ENCODE measurements at places on chromosomes 4 and X.

- no peak for ATAC-seq
Measured at GRCh38 chr4:1602655-1603412, 81.3 kb downstream of the FAM53A start.

DNA sequence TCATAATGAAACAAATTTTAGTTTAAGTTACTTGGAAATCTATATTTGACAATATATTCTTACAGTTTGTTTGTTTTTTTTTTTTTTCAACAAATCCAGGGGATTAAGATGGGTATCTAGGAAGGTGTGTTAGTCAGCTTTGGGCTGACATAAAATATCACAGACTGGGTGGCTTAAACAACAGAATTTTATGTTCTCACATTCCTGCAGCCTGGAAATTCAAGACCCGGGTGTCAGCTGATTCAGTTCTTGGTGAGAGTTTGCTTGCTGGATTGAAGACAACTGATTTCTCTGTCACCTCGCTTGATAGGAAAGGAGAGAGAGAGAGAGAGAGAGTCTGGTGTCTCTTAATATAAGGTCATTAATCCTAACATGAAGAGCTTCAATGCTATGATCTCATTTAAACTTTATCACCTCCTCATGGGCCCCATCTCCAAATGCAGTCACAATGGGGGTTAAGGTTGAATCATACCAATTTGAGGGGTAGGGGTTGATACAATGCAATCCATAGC, 465.2 kb downstream of the CENPC start:
- no peak for ATAC-seq

DNA sequence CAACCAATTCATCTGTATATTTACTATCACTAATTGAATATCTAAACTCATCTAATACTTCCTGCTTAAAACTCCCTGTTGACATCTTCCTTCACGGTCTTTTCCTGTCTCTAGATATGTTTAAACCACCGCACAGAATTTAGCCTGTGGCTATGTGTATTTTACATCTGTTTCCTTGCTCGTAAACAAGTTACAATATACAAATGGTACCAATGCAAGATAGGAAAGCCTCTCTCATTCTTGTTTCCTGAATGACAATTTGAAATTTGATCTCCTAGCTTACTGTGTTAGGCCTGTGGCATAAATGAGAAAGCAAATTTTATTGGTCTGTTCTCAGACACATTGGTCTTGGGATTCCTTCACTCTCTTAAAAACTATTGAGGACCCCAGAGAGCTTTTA, 89.7 kb upstream of the PCDH7 start:
- no peak for ATAC-seq

- ATAC-seq = no peak
Measured at GRCh38 chrX:119429471-119429870, 30.3 kb downstream of the SLC25A43 start.

DNA sequence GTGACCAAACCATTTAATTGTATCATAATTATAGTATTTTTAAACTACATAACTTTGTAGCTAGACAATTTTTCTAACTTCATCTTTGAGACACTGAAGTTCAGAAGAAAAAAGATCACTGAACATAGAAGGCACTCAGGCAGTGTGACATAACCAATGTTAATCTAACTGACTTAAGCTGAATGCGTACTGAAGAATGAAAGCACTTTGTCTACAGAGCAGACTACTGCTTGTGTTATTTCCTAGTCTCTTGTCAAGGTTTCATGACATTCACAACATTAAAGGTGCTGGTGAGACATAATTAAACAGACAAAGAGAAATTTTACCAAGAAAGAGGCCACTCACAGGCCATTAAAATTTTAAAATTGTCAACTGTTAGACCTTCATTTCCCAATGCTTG, 13.5 kb downstream of the AMMECR1 start:
- ATAC-seq = no peak

DNA sequence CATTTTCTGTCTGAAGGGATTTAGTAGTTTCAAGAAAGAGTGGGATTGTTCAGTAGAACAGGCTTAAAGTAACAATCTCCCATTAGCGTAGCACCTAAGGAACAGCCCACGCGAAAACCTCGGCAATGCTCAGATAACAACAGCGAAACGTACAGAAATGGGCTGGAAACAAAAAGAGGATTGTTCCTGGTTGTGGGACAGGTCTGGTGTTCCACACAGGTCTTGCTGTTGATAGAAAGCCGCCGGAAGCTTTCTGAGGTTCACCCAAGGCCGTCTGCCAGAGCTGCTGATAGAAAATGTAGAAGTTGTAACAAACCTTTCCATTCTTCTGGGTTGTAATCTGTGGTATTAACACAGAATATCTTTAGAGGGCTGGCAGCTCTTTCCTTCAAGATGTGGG, 69.4 kb upstream of the CLCN4 start:
- ATAC-seq = no peak

DNA sequence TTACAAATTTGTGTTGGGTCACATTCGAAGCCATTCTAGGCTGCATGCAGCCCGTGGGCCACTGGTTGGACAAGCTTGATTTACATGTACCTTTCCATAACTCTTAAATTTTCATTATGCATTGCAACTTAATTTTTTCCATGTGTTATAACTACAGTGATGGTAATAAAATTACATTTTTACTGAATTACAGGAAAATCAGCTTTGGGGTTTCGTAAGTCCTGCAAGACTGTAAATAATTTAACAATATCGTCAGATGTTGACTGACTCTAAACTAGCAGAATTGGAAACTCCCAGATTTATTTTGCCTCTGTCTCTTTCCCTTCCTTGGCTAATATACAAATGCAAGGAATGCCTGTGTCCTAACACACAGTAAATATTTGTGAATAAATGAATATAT, 88.0 kb upstream of the RAPGEF2 start:
- no peak for ATAC-seq

DNA sequence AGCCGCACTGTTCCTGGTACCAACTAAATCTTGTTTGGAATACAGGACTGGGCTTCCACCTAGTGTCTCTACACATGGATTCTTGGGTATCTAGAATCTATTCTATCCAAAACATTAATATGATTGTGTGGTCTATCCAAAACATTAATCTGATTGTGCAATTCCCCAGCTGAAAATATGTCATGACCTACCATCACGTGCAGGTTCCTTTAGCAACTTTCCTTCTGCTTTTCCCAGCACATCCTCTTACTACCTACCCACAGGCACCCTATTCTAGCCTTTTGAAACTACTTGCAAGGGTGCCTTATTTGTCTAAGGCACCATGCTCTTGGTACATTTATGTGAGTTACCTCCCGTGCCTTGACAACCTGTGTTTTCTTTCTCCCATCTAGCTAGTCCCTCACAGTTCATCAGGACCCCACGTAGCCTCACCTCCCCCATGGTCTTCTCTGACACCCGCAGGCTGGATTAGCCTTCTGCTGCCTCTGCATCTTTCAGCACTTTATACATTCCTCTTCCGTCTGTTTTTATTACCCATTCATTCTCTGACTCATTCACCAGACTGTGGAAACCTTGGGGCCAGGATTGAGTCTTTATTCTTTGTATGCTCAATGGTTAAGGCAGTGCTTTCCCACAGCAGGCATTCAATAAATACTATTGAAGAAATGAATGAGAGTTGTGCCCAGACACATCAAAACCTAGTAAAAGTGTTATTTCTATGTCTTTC, 88.8 kb upstream of the FAM9B start:
- no peak for ATAC-seq

DNA sequence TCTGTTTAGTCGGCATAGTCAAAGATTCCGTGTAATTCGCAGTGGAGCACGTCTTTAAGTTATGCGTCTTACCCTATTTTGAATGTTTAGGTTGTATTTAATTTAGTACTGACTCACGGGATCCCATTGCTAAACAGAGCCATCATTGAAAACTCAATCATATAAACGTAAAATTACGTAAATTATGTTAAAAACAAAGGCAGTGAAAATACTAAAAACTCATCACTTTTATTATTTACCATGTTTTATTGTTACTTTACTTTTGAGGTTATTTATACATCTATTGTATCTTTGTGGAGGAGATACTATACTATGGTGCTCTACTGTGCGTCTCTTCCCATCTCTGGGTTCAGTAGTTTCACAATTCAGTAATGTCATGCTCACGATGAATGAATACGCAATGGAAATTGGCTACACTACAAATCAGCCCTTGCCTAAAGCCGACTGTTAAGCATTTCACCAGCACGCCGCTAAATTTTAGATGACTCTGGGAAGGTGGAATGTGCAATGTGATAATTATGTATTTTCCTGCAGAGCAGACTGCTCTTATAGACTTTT, 944 bp downstream of the FUNDC2 start:
- peak; percentile 43 for ATAC-seq

DNA sequence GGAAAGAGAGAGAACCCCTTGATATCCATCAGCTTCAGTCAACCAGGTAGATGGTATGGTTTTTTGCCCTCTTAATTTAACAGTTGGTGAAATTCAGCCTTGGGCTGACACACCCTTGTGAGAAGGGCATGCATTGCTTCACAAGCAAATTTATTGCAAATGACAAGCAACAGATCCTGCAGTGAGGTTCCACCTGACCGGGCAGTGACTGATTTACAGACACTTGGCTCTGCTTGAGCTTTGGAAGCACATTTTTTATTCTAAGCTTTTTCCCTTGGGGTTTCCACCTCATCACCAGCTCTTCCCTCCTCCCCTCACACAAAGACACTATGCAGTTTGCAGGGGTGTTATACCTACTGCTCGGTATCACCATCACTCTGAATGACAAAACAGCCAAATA, 28.3 kb upstream of the SERTM2 start:
- ATAC-seq = no peak

GRCh38 chr4:54391104-54391503, 162.0 kb downstream of the PDGFRA start:
- no peak for ATAC-seq

DNA sequence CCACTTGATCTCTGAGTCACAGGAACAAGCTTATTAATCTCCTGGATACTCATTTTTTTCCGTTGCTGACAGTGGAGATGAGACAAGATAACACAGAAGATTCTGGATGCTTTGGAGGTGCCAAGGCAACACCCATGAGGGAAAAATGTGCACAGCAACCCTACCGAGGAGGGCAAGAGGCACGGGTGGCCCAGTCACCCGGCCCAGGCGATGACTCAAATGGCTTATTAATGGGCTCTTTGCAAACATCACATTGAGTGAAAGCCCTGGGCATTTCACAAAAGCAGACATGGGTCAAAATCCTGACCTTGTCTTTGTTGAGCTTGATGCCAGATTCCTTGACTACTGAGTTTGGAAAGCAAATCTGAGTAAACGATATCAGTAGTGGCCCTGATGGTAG, 315.1 kb downstream of the STK32B start:
- ATAC-seq = no peak

Measured in esophagus mucosa (tissue), 1 donor.